AG10803 (cell line): ENCODE measurements at places on chromosomes 4 and X.
A peak's percentile ranks its signal among the peaks of the same experiment; 100 is the strongest.

DNA sequence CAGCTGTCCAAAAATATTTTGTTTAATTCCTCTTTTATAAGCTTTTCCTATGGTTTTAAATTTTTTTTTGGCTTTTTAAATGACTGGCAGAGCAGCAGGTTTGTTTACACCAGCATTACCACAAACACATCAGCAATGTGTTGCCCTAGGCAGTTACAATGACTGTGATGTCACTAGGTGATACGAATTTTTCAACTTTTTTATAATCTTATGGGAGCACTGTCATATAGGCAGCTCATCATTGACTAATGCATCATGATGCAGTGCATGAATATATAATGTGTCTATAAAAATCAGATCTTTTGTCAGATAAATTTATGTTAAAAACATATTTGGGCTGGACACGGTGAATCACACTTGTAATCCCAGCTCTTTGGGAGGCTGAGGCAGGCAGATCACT, 231.6 kb upstream of the SLIT2 start:
- DNase-seq, result no peak

- no peak for DNase-seq
These were observed 10.6 kb downstream of the ASMTL start for GRCh38 chrX:1442016-1442665.

DNA sequence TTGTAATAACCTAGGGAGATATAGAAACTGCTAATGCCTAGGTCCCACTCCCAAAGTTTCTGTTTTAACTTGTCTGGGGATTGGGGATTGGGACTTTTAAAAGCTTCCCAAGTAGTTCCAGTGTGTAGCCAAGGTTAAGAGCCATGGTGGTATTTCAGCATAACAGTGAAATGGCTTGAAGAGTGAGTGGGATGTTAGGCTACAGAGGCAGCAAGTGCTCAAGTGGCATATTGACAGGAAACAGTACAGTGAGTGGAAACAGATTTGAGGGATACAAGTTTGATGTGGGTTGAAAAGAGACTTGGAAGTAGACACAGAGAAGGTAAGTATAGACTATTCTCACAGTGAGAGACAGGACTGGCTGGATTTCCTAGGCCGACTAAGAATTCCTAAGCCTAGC, 217.6 kb upstream of the CNKSR2 start:
- no peak for DNase-seq

DNA sequence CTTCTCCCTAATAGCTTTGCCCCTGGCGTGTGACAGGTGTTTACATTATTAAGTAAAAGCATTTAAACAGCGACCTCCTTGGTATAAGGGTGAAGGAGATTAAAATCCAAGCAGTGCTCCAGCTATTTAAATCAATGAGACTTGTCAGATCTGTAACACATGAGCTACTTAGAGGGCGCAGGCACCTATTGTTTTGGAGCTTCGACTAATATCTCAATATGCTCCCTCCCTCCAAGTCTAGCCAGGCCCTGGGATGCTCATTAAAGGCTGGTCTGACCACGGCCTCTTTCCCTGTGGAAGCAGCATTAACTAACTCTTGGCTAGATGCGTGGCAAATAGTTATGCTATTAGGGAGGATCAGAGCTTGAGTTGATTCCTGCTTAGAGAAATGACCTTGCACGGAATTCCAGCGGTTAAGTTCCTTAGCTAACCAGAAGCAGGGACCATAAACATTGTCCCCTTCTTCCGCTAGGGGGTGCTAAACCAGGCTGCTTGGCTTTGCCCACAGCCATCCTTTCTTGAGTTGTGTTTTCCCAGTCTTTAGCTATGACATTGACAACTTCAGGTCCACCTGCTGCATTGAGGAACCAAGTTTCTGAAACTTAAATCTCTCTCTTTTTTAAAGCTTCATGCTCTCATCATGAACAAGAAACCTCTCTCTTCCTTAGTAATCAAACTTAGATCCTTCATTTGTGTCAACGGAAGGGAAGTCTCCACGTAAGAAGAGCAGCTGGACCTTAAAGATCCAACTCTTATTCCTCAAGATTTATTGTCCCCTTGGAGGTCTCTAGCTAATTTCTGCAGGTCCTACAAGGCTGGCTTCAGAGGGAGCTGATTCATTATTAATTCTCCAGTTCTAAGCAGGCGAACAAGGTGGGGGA, 80.7 kb upstream of the IGFBP7 start:
- DNase-seq, result peak; percentile 8

- DNase-seq, result no peak
These were observed 15.7 kb downstream of the FOXR2 start for GRCh38 chrX:55638933-55639332.

DNA sequence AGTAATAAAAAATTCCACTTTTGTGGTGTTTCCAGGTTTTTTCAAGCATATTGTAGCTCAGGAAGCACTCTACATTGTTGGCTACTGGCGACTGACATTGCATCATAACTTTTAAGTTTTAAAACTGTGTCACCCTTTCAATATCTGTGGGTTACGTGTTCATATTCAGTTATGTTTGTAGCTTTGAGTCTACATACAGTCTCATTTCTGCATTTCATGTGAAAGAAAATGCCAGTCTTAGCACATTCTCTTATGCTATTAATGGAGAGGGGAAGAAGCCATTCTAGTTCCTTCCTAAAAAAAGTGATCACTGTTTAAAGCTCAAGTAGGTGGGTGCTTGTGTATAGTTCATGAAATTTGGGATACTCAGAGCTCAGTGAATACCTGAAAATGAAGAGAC, 38.1 kb downstream of the DIAPH2 start:
- no peak for DNase-seq

DNA sequence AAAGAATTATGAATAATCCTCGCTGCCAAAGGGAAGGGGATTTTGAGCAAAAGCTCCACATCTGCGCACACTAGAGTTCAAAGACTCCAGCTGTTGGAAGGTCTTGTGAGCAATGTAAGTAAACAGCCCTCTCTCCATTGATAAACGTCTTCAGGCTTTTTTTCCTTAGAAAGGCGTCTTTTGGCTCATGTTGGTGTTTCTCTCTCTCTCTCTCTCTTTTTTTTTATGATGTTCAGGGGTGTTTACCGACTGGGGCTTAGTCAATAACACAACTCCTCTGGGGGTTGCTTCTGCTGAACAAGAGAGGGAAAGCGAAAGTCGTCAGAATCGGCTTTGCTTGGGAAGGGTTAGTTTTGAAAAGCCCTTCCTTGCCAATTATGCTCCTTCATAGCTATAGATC, 53.2 kb upstream of the C1QTNF7 start:
- DNase-seq, result no peak

- no peak for DNase-seq
These were observed 38.3 kb downstream of the ARAP2 start for GRCh38 chr4:36206012-36206411.

- DNase-seq, result no peak
These were observed 24.0 kb upstream of the MED14 start for GRCh38 chrX:40759374-40759773.

DNA sequence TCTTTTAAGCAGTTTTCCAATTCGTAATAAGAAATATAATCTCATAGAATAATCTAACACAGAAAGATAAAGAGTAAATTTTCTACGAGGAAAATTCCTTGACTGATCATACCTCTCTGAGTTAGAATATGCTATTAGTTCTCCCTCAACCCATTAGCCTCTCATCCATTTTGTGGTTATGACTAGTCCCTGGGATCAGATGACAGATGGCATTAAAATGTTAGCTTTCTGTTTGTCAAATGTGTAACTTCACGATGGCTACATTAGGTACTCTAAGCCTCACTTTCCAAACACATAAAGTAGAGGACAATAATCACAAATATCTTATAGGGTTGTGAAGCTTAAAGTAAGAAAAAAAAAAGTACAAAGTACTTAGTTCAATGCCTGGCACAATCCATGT, 112.2 kb downstream of the ZAR1 start:
- peak; percentile 51 for DNase-seq

DNA sequence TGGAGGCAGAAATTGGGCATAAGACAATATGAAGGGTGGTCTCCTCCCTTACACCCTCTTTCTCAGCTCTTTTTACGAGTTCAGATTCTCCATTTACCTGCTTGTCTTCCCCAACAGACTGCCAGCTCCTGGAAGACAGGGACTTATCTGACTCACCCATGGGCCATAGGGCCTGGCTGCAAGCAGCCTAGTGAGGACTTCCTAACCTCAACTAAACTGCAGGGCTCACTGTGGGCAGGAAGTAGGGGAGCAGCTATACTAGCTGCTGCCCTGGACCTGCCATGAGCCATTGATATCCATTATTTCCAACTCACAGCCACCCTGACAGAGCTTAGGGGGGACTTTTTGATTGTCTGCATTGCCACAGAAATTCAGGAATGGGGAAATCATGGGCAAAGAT, 11.5 kb upstream of the ZNF718 start:
- no peak for DNase-seq

DNA sequence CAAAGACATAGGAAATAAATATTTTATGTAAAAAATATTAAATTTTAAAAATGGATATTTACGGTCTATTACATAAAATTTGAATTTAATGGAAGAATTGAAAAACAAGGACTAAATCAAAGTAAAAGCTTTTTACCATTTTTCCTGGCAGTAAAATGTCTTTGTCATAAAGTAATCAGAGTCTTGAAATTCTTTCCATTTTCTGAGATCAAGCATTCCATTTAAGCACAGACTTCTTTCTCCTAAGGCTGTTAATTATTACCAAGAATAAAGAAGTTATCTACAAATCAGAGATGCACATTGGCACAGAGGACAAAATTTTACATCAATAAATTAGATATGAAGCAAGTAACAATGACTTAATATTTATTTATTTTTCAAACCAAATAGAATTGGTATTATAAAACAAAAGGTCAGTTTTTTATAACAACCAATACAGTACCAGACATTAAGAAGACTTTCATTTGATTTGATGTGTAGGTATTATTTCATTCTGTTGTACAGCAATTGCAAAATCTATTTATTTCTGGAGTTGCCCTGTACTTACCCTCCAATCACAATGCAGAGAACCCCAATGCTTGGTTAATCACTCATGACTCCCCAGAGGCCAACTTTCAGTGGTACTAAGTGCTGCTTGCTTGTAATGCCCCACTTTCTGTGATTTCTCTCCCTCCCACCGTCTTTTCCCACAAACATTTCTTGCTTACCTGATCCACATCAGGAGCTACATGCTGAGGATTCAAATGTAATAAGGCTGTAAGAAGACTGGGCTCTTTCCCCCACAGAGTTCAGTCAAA, 254.6 kb downstream of the GASK1B start:
- no peak for DNase-seq

DNA sequence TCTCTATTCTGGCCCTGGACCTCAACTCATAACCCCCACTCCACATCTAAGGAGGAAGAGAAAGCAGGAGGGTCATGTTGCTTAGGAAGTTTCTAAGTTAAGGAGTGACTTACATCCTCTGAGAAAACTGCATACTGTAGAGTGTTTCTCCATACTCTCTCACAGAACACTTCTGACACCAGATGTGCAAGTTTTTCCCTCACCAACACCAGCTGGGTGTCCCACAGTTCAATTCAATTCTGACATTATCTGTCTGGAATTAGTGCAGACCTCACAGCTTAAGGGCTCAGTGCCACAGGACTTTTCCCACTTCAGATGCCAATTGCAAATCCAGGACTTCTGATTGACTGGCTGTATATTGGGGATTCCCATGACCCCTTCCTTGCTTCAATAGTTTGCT, 89.0 kb upstream of the SFRP2 start:
- peak; percentile 40 for DNase-seq

GRCh38 chr4:75895744-75896314, 6.4 kb downstream of the PPEF2 start:
- DNase-seq, result peak; percentile 24

DNA sequence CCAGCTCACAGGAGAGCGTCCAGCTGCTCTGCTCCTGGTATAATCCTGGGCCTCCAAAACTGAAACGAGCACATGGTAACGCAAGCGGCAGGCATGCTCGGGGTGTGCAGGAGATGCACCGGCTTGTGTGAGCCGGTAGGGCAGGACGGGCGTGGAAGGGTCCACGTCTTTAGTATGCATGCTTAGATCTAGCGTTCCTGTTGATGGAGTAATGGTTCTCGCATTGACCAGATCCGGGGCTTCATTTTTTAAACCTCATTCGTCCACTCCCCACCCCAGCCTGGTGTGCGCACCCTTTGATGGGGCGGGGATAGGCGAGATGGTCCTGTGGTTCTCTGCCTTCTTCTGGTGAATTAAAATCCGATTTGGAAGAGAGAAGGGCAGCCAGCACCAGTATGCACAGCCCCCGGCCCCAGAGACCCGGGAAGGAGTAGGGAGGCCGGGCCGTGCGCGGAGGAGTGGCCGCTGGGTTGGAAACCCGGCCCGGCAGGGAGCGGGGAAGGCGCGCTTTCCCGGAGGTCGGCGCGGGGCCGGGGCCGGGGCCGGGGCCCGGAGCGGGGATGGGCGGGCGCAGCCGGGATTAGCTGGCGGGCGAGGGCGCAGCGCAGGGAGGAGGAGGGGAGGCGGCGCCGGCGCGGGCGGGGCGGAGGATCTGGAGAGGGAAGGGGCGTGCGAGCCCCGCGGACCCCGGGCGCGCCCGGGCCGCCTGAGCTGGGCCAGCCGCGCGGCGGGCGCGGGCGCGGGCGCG, 39.9 kb downstream of the FAM149A start:
- DNase-seq, result peak; percentile 25

- DNase-seq, result peak; percentile 69
These were observed 127.2 kb upstream of the GPC4 start for GRCh38 chrX:133542476-133542875.
